ENCODE measurements at places on chromosomes 16 and 17.

GRCh38 chr16:66563574-66564334 is 2.5 kb upstream of the CMTM1 start:
- DNase-seq: no peak

GRCh38 chr17:47252209-47252608 is 1.4 kb upstream of the ITGB3 start:
- DNase-seq: no peak

DNA sequence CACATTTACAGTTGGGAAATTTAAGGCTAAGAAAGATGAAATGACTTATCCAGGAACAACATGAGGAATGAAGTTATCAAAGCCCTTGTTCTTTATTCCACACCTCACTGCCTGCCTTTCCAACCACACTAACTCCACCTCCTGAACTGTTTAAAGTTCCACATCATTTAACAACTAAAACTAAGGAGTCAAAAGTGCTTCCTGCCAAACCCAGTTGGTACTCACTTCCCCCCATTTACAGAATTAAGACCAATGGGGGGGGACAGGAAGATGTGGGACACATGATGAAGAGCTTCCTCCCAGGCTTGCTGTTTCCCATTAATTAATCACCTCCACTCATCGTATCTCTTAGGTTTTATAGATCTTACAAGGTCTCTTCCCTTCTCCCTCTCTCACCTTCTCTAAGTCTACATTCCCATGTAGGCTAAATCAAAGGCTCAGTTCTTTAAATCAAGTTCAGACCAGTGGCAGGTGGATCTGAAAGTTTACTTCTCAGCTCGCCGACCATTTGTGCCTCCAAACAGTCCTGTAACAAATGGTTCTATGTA is 19.2 kb upstream of the TMEM101 start:
- no peak for DNase-seq

- DNase-seq: no peak
Measured at GRCh38 chr16:79001156-79001967, 599.2 kb downstream of the MAF start.

DNA sequence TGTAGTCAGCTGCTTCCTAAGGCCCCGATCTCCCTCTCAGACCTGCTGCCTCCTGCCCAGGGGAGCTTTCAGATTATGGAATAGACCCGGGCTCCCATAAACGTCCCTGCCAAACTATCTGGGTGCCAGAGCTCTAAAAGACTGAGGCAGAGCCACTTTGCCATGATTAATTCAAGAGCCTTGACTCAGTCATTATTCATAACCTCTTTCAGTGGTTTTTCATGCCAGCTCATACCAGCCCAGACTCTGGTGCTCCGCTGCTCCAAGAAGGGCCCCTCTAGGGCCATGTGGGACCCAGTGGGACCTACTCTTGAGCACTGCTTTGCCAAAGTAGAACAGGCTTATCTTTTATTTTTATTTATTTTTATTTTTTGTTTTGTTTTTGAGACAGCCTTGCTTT is 23.9 kb downstream of the DNAI2 start:
- no peak for DNase-seq

DNA sequence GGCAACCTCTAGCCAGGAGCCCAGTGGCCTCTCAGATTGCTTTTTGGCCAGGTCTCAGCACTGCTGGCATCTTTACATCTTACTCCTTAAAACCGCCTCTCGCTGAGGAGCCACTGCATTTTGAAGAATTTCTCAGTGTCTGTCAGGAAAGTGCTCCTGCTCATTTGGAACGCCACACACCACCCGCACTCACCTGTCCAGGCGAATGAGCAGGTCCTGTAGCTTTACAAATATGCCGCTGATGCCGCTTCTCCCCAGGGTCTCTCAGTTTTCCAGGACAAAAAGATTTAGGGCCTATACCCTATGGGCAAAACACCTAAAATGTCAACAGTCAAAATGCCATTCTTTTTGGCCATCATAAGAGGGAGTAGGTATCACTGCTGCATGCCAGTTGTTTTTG is 22.1 kb downstream of the CYB561 start:
- DNase-seq: no peak

DNA sequence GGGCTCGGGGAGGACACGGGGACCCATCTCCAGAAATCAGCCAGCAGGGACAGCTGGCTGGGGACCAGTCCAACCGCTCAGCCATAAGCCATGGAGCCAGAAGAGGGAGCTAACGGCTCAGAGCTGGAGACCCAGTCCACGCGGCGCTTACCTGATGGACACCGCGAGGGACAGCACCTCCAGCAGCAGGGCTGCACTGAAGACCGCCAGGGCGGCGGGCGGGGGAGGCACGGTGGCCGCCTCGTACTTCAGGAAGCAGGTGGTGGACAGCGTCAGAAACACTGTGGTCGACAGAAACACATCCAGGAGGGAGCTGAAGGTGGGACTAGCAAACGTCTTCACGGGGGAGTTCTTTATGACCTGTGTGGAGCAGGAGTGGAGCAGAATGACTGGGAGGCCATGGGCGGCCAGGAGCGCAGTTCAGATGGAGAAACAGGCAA is 102.6 kb upstream of the CREBBP start:
- DNase-seq: no peak

DNA sequence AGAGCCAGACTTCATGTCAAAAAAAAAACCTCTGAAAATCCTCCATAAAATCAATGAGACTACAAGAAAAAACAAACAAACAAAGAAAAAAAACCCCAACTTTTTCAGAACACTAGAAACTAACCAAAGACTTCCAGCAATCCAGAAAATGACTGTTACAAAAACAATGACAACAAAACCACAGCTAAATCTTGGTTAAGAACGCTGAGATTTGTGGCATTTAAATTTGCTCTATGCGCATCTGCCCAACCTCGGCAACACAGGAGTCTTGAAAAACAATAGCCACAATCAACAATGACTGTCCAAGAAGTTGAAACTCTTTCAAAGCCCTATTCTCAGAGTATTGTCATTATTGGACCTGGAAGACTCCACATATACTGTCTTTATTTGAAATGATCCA is 402.4 kb downstream of the ZFHX3 start:
- no peak for DNase-seq

- no peak for DNase-seq
Measured at GRCh38 chr17:77874303-77875050, 84.0 kb upstream of the TNRC6C start.

- DNase-seq: no peak
Measured at GRCh38 chr17:3914312-3914670, 2.0 kb downstream of the P2RX1 start.

DNA sequence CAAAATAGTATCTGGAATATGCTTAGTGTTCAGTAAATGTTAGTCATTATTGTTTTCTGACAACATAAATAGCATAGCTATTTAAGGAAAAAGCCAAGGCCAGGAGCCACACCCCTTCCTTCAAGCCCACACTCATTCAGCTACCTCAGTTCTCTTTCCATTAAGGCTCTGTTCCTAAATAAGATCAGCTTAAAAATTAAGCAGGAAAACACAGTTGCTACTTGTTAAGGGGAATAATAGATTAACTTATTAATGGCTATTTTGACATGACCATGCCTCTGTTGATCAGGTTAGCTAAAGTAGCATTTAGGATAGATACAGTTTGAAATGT is 158.1 kb downstream of the CHD9 start:
- no peak for DNase-seq

GRCh38 chr17:6936370-6937028 is 59.4 kb upstream of the ALOX12 start:
- DNase-seq: no peak

DNA sequence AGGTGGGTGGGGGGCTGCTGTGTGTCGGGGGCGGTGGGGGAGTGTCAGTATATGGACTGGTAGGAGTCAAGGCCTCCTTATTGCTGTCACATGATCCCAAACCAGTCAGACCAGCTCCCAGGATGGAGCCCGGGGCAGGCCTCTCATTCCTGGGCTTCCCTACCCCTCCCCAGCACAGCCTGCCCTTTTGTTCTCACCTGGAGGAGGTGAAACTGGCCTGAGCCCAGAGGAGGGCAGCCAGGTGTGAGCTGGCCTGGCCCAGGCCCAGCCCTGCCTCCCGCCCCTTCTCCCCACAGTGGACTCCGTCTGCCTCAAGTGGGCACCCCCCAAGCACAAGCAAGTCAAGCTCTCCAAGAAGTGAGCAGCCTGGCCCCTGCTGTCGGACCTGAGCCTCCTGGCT is 4.6 kb downstream of the PRSS8 start:
- DNase-seq: no peak

- DNase-seq: no peak
Measured at GRCh38 chr16:73713251-73713650, 583.4 kb upstream of the PSMD7 start.

GRCh38 chr17:8997994-8998628 is 23.2 kb upstream of the NTN1 start:
- no peak for DNase-seq

GRCh38 chr16:47236716-47237115 is 93.0 kb upstream of the NETO2 start:
- DNase-seq: no peak

GRCh38 chr16:22417019-22417418 is 42.6 kb upstream of the CDR2 start:
- no peak for DNase-seq

DNA sequence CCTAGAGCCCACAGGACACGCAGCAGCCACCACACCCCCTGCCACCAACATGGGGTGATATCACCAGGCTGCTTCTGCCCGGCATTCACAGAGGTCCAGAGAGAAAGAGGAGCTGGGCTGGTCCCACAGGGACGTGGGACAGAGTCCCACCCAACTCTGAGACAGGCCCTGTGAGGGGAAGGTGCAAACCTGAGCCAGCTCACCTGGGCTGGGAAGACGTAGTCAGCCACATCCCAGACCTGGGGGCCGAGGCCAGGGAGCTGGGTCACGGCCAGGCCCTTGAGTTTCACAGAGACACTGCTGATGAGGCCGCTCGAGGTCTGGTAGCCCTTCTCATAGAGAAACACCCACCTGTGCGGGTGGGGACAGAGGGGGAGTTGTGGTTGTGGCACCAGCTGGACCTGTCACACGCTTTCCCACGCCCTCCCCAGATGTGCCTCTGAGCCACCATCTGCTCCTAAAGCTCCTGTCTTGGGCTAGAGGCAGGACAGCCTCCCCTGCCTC is 11.2 kb downstream of the P2RX1 start:
- no peak for DNase-seq

GRCh38 chr17:77778636-77779489 is 179.6 kb upstream of the TNRC6C start:
- no peak for DNase-seq

DNA sequence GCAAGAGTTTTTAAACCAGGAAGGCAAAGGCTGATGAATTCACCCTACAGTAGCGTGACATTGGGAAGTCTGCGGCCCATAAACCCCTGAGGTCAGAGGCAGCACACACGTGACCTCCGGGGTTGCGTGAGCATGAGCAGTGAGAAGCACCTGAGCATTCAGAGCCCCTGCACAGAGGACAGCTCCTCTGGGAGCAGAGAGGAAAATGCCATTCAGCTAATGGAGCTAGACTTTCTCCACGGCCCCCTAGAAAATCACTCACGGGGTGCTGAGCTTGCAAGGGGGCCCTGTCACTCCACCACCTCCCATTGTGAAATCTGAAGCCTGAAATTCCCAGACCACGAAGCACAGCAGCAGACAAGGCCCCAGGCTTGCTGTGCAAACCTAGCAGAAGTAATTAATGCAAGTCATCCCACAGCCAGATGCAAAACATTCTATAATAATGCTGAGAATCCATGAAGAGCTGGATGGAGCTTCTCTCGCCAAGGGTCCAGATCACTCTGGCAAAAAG is 114.9 kb upstream of the RCVRN start:
- no peak for DNase-seq

- DNase-seq: no peak
Measured at GRCh38 chr17:76989519-76989918, 121.3 kb downstream of the MGAT5B start.

- no peak for DNase-seq
Measured at GRCh38 chr16:75317532-75317931, 66.1 kb upstream of the BCAR1 start.

DNA sequence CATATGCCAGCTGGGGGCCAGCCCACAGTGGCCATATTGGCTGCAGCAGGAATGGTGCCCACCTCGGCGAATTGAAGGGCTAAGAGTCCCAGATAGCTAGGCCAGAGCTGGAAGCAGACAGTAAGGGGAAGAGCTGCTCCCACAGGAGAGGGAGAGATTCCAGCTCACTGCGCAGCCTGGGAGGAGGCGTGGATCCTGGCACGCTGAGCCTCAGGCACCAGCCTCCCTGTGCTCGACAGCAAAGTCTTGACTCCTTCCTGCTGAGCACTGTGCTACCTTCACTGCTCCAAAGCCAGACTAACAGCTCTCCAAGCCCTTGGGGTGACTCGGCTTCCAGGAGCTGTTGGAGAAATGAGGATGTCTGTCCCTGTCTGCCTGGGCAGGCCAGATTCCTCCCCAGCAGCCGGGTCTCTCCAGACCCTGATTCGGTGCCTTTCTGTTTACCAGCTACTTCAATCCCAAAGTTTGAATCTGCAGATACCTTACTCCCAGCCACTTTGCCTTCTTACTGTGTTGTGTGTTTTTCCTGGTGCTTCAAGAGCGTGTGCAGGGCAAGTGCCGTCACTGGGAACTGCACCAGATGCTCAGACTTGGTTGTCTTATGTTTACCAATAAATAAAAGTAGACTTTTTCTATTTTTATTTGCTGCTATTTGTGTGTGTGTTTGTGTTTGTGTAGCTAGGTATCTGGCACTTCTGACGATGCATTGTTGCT is 9.1 kb downstream of the CBX2 start:
- no peak for DNase-seq

DNA sequence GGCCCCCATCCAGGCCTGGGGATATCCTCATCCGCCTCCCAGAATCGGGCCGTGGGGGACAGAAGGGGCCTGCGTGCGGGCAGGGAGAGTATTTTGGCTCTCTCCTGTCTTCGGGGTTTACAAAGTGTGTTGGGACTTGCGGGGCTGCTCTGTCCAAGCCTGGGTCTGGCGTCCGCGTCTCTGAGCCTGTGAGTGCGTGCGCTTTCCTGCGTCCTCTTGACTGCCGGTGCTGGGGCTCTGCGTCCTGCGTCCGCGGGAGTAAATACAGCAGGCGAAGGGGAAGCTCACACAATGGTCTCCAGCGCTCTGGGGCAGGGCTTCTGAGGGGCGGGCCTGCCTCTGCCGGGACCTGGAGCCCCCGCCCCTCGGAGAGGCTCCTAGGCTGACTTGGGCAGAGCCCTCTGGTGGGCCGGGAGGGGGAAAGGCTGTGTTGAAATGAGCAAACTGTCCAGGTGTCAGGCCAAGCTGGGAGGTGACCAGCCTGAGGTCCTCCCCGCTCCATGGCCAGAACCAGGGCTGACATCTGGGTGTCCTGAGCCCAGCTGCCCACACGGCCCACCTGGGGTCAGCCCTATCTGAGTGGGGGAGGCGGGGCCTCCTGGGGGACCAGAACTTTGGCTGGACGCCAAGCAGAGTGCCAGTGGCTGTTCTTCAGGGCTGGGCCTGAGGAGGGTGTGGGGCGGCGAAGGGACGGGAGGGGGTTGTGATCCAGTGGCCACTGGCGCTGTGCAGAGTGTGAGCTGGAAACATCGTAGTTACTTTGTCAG is 233.6 kb downstream of the SEC14L1 start:
- peak; percentile 53 for DNase-seq

GRCh38 chr17:39934324-39934723 is 6.8 kb downstream of the LRRC3C start:
- DNase-seq: no peak

- no peak for DNase-seq
Measured at GRCh38 chr17:80372922-80373570, 41.9 kb upstream of the ENDOV start.

Data from amniotic stem cell (primary cell).